ENCODE measurements at places on chromosomes 2 and 18. TPM values are rescaled to one million over a fixed set of nuclear protein-coding genes. Genes with fewer than 3 reads are reported as not detected.

DNA sequence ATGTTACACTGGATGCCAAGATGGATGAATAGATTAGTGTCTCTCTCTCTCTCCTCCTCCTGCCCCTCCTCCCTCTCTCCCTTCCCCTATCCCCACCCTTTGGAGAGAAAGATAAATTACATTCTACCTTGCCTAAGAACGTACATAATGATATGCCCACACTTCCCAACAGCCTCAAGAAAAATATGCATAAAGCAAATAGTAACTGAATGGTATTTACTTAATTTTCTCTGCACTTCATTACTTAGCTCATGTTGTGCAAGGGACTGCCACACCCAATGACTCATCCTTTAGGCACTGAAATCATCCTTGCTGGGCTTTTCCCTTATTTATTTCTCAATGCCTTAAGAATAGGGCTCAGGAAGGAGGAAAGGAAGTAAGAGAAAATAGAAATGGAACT is 137.3 kb upstream of the PID1 start:
- DNase-seq, result peak; percentile 93

NT5DC4 gene
- polyA plus RNA-seq, result not detected

REG3G gene
- not detected for polyA plus RNA-seq

PPP1R1C gene
- 0.27 TPM for polyA plus RNA-seq

DNA sequence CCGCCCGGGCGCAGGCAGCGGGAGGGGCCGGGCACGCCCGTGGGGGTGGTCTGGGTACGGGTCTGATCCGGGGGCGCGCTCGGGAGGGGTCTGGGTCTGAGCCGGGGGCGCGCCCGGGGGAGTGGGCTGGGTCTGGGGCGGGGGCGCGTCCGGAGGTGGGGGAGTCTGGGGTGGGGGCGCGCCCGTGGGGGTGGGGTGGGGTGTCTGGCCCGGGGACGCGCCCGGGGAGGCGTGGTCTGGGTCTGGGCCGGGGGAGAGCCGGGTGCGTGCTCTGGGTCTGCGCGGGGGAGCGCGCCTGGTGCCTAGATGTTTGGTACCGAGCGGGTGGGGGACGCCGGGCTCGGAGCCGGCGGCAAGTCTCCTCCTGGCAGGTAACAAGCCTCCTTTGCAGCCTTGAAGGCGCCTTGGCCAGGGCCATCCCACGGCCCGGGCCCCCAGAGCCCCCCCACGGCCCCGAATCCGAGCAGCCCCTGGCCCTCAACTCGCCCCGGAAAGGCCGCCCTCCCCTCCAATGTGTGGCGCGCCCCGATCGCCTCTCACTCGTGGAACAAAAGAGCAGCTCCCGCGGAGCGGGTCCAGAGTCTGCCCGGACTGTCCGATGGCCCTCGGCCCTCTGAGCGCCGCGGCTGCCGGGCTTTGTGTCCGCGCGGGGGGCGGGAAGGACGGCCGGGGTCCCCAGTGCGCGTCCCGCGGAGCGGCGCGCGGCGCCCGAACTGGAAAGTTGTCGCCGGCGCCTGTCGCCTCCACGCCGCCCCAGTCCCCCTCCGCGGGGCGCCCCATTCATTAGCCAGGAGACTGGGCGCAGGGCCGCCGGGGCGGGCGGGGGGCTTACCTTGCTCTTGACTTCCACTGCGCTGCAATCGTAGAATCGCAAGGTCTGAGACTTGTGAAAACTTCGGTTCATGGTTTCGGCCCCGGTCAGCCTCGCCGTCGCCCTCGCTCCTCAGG is 595 bp downstream of the PARD6G start:
- DNase-seq, result no peak

- no peak for DNase-seq
These were observed 181.1 kb downstream of the TMEM163 start for GRCh38 chr2:134537702-134538101.

CCDC121 gene
- polyA plus RNA-seq, result 0.58 TPM

DNA sequence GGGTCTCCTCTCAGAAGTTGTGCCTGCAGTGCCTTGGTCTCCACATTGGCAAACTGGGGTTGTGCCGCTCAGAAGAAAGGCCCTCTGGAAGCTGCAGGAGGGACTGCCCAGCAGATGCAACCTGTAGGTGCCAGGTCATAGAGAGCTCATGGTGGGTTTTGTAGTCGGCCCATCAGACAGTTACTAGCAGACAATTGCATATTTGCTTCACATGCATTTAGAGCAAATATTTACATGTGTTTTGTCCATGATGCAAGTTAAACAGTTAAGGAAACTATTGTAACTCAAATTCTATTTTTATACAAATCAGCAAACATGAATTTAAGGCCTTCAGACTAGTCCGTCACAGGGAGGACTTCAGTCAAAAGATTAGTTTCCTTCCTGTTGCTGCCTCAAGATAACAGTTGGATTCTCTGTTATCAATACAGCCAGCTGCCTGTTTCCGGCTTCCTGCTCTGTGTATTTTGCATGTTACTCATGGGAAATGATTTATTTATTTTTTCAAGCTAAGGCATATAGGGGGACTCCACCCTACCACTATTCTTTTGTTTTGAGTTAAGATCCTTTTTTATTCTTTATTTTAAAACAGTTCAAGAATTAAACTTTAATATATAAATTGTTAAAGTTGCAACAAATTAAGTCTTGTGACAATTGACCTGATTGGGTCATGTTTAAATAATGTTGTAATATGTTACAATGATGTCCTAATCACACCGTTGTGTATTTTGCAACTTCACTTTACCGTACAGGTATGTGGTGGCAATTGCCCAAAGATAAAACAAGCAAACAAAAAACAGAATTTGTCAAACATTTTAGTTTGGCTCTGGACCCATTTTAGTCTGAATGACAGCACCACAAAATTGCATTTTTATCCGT is 133.5 kb downstream of the SPTBN1 start:
- DNase-seq, result no peak

GRCh38 chr2:121519732-121520640 is 10.7 kb upstream of the RNU4ATAC start:
- DNase-seq, result no peak

GRCh38 chr2:138223319-138223718 is 259.0 kb downstream of the HNMT start:
- DNase-seq, result no peak

DES gene
- 7.0 TPM for polyA plus RNA-seq

DNA sequence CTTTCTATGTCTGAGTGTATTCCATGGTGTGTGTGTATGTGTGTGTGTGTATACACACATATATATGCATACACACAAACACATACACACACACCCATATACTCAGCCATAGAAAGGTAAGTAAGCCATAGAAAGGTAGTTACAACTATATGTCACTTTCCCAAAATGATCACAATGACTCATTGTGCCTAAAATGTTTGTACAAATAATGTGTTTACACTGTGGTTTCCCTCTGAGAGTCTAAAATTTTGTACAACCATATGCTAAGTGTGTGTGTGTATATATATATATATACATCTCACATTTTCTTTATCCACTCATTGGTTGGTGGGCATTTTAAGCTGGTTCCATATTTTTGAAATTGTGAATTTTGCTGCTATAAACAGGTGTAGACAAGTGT is 55.3 kb upstream of the CSRNP3 start:
- no peak for DNase-seq

EDAR gene
- not detected for polyA plus RNA-seq

GRCh38 chr2:235810252-235810651 is 316.4 kb downstream of the AGAP1 start:
- DNase-seq, result no peak

DNA sequence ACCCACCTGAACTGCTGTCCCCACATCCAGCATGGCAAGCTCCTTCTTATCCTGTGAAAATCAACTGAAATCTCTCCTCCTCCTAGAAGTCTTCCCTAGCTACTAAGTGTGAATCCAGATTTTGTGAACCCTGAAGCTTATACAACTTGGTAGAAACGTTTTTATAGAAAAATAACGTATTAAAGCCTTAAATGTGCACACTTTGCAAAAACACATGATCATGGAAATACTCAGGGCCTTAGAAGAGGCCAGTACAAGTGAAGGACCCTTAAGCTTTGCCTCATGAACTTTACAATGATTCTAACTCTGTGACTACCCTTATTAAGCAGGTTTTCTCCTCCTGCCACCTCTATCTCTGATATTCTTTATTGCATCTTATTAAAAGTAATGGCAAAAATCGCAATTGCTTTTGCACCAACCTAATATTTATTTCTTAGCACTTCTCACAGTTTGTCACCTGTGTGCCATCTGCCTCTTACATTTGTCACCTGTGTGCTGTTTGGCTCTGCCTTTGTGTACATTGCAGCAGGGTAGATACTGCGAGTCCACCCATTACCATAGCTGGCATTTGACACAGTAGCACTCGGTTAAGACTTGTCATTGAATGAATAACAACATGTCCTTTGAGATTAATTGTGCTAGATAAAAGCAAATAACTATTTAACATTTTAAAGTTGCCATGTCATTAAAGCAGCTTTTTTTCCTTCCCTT is 42.2 kb downstream of the FRZB start:
- no peak for DNase-seq

DNA sequence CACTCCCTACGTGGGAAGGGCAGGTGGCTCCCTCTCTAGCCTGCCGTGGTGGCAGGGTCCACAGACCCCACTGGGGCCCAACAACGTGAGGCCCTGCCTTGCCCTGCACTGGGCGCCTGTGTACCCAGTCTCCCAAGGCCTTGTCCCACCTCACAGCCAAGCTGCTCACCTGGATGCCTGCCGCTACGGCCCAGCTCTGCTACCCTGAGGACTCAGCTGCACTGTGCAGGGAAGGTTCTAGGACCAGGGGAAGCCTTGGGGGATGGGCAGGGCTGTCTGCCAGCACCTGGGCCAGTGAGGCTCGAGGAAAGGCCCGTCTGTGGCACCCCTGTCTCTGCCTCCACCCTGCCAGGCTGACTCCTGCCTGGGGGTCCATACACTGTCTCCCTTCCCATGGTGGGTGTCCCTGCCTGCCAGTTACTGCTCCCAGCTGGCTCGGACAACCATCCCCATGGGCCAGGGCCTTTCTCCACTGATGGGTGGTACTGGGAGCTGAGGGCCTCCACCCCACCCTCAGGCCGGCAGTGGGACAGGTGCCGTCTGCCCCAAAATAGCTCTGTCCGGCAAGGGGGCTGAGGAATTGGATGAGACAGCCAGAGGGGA is 33.2 kb downstream of the HS6ST1 start:
- no peak for DNase-seq

- peak; percentile 10 for DNase-seq
These were observed 230.4 kb upstream of the AGAP1 start for GRCh38 chr2:235263205-235264120.

- no peak for DNase-seq
These were observed 8.6 kb downstream of the PARD6G start for GRCh38 chr18:80238651-80239260.

ELOA2 gene
- not detected for polyA plus RNA-seq

GRCh38 chr18:46787674-46788073 is 30.8 kb upstream of the ST8SIA5 start:
- no peak for DNase-seq

- no peak for DNase-seq
These were observed 154.1 kb downstream of the SMAD7 start for GRCh38 chr18:48796491-48797205.

RND3 gene
- 497 TPM for polyA plus RNA-seq

DNA sequence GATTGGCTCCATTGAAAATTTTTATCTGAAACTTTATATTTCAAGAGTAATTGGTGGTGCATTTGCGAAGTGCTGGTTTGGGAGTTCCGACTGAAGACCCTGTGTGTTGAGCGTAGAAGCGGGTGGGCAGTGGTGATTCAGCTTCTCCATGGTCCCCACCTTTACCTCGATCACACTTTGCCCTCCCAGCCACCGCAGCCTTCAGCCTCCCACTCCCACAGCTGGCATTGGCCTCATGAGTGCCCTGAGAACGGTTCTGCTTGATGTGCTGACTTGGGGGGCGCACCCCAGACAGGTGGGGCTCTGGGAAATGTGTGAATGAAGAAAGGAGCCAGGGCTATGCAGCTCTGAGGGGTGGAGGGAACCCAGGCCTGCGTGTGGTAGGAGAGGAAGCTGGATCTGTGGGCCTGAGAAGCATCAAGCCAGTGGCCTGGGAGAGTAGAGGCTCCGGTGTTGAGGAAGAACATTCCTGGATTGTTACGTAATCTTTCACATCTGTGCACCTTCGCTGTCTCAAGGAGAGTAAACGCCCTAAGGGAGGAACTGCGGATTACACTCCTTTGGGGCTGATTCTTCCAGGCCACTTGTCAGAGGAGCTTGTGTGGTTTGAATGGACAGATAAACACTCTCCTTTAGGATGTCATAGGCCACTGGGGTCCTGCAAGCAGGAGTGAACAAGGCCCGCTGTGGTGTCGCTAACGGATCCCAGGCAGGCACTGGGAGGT is 83.8 kb downstream of the NPAS2 start:
- DNase-seq, result no peak

BCL2 gene
- polyA plus RNA-seq, result 0.16 TPM

- no peak for DNase-seq
These were observed 61.3 kb upstream of the FHL2 start for GRCh38 chr2:105460048-105460732.

GRCh38 chr2:198296665-198297308 is 492.4 kb downstream of the PLCL1 start:
- DNase-seq, result no peak

DNA sequence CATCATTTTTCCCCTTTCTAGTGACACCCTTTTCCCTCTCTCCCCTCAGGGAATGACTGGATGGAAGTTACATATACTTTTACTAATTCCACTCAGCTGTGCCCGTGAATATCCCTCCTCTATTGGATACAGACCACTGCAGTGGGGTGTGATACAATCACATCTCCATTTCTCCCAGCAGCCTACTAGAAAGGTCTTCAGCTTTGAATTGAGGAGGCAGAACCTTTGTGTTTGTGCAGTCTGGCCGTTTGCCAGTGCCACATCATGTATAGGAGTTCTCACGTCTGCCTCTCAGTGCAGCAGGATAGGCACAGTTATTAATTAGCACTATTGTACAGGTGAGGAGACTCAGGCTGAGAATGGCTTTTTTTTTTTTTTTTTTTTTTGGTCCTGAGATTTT is 16.4 kb downstream of the TNFRSF11A start:
- DNase-seq, result no peak

DNA sequence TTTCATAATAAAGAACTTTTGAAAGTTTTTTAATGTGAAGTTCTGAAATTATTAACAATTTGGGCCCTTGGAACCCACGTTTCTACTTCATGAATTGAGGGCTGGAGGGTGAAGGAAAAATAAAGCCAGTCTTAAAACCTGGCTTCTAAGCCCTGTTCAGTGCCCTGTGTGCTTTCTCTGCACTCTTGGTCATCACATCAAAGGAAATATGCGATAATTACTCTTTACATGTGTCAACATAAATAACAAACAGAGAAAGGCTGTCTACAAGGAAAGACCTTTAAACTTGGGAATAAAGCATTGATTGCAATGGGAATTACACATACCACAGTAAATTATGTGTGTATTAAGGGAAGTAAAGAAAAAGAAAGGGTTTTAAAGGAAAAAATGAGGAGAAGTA is 150.7 kb upstream of the KLF7 start:
- no peak for DNase-seq

DNA sequence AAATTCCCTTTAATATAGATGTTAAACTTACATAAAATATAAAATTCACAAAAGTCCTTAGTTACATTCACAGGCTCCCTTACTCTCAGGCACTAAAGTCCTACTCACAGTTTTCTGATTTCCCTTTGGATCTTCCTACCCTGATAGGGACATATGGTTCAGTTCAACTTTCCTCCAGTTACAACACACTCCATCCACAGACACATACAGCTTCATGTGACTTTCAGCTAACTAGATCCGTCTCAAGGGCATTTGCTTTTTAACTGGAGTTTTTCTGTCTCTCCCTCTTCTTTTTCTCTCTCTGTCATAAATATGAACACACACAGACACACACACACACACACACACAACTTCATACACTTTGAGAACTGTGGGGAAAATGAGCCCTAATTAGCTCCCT is 419.2 kb downstream of the LRP1B start:
- no peak for DNase-seq

DCDC2C gene
- not detected for polyA plus RNA-seq

SPR gene
- 14.9 TPM for polyA plus RNA-seq

Measured in BJ (cell line).